ENCODE measurements at places on chromosomes 1 and 21.

GRCh38 chr1:224505454-224506093 lies 71.0 kb upstream of the WDR26 start:
- DNase-seq, result no peak

- no peak for DNase-seq
These were observed 355.6 kb downstream of the PTBP2 start for GRCh38 chr1:97077221-97077620.

GRCh38 chr1:25624156-25624555 lies 7.6 kb downstream of the MAN1C1 start:
- DNase-seq, result no peak

DNA sequence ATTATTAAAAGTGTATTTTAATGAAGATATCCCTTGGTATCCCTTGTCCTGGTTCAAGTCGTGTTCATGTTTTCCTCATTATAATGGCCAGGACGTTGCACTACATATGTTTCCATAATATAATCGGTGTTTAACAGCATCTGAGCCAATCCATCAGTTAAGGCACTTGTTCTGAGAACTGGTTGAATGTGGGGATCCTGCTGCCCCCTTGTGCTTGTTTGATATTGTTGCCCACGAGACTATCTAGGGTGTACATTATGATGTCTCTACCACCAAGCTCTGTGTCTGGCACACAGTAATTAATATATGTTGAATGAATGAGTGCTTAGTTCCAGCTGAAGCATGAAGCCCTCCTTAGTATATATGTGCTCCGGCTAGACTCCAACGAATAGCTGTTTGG lies 193.0 kb downstream of the CACNA1E start:
- DNase-seq, result no peak

DNA sequence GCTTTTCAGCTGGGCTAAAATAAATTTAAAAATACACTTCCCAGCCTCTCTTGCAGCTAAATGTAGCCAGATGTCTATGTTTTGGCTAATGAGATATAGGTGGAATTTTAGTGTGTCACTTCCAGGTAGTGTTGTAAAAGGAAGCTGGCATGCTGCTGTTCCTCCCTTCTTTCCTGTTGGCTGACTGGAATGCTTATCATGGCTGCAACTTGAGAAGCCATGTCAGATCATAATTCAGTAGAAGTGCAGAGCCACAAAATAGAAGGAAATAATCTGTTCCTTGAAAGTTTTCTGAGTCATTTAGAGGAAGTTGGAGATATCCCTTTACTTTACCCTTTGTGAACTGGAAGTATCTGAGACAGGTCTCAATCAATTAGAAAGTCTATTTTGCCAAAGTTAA lies 10.9 kb upstream of the RBM15 start:
- DNase-seq, result no peak

GRCh38 chr1:201742476-201742875 lies 86.5 kb upstream of the IPO9 start:
- no peak for DNase-seq

GRCh38 chr1:31834501-31834900 lies 18.7 kb upstream of the SPOCD1 start:
- no peak for DNase-seq

DNA sequence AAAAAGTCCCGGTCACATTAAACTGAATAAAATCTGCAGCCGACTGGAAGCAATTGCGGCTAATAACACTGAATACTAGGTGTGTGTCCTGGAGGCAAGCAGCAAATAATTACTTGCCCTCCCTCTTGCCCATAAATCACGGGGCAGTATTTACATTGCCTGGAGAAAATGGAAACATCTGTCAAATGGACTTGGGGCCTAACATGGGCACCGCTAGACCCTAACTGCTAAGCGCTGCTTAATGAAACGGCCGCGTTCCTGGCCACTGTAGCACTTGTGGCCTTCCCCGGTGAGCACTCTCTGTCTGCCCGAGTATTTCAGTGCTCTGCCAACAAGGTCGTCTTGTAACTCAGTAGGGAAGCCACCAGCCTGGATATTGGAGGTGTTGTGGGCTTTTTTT lies 23.9 kb upstream of the KNCN start:
- DNase-seq, result no peak

DNA sequence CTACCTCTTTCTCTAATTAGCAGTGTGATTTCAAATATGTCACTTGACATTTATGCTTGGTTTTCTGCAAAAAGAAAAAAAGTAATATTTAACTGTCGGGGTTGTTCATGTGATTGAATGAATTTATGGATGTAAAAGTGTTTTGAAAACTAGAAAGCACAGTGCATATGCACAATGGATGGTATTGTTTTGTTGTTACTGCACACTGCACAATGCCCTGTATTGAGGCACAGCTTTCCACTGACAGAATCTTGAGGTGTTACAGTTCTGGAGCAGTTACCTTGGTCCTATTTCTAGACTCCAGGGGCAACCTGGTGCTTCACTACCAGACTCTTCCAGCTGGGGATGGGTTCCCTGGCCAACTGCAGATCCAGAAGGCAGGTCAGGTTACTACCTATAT lies 116.8 kb upstream of the L1TD1 start:
- DNase-seq, result no peak

DNA sequence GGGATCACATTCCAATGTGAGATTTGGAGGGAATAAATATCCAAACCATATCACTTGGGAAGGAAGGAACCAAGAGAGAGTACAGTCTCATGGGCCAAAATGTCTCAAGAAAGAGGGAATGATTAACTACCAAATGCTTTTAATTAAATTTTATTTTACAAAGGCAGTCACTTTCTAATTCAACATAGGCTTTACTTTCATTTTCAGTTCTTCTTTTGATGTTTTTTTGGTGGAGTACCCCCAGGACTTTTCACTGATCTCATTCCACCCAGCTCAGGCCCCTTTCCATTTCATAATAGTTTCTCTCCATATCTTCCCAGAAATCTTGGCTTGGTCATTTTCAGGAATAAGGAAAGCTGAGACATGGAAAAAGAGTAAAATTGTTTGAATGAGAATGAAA lies 5.1 kb upstream of the SLAMF7 start:
- DNase-seq, result no peak

DNA sequence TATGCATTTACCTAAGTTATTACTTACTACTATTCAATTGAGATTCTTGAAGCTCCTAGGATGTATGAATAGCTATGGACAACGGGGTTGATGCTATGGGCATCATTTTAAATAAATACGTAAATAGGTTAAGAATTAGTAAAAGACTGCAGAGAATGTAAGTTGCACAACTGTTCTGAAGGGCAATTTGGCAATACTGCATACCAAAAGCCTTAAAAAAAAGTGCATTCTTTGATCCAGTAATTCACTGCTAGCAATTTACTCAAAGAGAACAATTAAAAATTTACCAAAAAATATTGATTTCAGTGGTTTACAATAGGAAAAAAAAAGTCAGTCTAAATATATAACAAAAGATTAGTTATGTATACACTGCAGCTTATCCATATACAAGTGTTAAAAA lies 3.5 kb downstream of the ARPC5 start:
- DNase-seq, result no peak

DNA sequence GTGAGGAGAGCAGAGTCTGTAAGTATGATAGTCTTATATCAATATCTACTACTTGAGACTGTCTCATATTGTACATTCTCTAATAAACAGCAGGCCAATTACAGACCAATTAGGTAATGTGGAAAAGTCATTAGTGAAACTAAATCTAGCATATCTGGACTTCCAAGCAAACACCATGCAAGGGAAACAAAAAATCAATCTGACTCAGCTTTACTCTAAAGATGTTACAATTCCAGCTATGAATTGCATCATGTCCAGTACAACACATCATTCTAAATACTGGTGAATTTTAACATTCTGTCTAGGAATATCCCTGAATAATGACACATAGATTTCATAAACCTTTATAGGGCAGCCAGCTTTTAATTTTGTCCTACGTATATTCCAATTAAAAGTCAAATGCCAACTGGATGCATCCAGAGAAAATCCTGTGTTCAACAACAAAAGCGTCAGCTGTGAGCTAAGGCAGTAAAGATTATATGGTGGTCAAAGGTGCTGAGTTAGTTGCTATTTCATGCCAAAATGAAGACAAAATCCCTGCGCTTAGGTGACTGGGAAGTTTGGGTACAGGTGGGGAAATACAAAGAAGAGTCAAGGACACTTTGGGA lies 159.3 kb downstream of the TTLL7 start:
- DNase-seq, result no peak

- DNase-seq, result no peak
These were observed 76.6 kb upstream of the VAV3 start for GRCh38 chr1:108041360-108042142.

- no peak for DNase-seq
These were observed 143.4 kb upstream of the C8B start for GRCh38 chr1:57109247-57109646.

- DNase-seq, result no peak
These were observed 76.8 kb downstream of the PLD5 start for GRCh38 chr1:242447689-242448088.

DNA sequence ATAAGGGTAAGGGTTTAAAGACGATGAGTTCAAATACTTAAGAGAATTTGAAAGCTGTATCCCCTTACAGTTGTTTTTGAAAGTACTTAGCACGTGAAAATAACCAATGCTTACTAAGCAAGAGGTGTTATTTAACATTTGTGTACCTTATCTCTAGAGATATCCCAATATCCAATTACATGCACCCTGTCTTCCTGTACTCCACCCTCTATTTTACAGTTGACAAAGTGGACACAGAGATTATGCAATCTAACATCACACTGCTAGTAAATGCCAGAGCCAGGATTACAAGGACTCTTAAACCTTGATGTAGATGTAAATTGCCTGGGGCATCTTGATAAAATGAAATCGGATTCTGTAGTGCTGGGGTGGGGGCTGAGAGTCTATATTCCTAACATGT lies 72.0 kb downstream of the GDAP2 start:
- no peak for DNase-seq

DNA sequence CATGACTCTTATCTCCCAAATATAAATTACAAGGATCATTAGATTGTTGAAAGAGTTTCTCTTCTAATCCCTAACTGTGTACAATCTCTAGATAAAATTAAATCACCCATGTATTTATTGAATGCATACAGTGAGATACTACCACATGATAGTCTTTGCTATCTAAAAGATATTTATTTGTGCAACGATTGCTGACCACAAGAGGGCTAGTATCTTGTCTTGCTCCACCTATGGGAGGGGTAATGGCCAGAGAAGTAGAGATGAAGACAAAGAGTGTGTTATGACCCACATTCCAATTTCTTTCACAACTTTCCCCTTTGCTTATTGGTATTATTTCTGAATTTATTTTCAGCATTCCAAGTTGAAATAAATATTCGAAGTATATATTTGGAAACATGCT lies 13.7 kb downstream of the PYHIN1 start:
- DNase-seq, result no peak

GRCh38 chr21:19508442-19508841 lies 1104.9 kb upstream of the TMPRSS15 start:
- DNase-seq, result no peak

GRCh38 chr1:50644447-50645105 lies 221.3 kb upstream of the DMRTA2 start:
- no peak for DNase-seq

GRCh38 chr1:14424325-14425002 lies 174.0 kb upstream of the KAZN start:
- no peak for DNase-seq

DNA sequence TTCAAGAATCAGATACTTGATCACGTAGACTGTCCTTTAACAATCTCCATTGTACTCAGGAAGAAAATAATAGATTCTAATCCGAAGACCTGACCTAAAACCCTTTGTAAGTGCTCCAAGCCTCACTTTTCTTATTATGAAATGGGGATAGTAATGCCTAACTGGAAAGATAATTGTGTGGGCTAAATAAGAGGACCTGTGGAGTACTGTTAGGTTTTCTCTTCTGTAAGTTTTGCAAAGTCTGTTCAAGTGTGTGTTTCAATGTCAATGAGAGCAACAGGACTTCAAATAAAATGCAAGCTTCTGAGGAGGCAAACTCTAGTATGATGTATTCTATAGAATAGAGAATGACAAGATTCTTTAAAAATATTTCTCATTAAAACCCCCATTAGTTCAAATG lies 348.6 kb downstream of the USP25 start:
- no peak for DNase-seq
